Sciatic nerve (tissue), 2 donors: ENCODE measurements at places on chromosomes 3 and 15. TPM values are rescaled to one million over a fixed set of nuclear protein-coding genes. Genes with fewer than 3 reads are reported as not detected.

- no peak for DNase-seq
Observed at GRCh38 chr3:188520466-188520865, 366.5 kb downstream of the LPP start.

Gene STAB1
- 256 TPM for total RNA-seq

DNA sequence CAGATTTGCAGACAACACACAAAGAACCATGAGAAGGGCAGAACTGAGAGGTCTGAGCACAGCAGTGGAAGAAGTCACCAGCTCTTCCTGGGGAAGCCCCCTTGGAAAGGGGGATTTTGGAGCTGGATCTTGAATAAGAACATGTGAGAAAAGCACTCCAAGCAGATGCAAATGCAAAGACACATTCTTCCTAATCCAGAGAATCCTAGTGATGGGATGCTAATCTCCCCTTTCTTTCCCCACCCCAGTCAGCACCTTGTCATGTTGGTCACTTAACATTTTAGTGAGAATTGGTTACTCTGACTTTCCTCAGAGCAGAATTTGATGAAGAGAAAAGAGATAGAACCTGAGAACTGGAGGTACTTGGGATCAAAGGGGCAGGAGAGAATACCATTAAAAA is 148.5 kb downstream of the SSR3 start:
- DNase-seq: no peak

DNA sequence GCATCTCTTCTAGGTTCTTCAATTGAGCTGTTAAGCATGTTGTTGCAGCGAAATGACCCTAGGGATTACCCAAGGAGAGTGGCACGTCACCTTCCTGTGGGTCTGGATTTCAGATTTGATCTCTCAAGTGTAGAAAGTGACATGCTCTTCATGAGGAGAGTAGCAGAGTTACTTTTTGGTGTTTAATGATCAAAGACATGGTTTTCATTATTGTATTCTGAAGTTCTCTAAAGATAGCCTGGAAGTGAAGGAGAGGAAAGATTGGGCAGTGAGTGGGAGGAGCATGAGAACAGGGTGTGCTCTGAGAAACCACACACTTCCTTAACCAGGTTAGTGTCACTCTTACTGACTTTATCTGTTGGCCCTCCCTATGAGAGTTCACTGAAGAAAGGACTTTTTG is 153.6 kb downstream of the AKAP13 start:
- no peak for DNase-seq
